ENCODE measurements at places on chromosomes 5 and 9. TPM values are rescaled to one million over a fixed set of nuclear protein-coding genes. Genes with fewer than 3 reads are reported as not detected.

The ACSL6 gene
- total RNA-seq: under 0.01 TPM

The HAND1 gene
- total RNA-seq: 0.14 TPM

The AQP7 gene
- total RNA-seq: not detected

The URM1 gene
- 34.4 TPM for total RNA-seq

The OMD gene
- not detected for total RNA-seq

The CDX1 gene
- not detected for total RNA-seq

The KIF4B gene
- 0.09 TPM for total RNA-seq

The CRHBP gene
- not detected for total RNA-seq

The LOX gene
- 874 TPM for total RNA-seq

The RNF183 gene
- not detected for total RNA-seq

The FSTL4 gene
- total RNA-seq: not detected

The RIC1 gene
- total RNA-seq: 52.8 TPM

The SOX30 gene
- total RNA-seq: not detected

The RUSC2 gene
- 22.6 TPM for total RNA-seq

The ANKRD31 gene
- total RNA-seq: 0.14 TPM

The RPL35 gene
- 1,871 TPM for total RNA-seq

The KLHL9 gene
- 38.0 TPM for total RNA-seq

The MEIKIN gene
- total RNA-seq: not detected

The KIF12 gene
- not detected for total RNA-seq

The AQP3 gene
- total RNA-seq: 0.59 TPM

The SCGB3A2 gene
- total RNA-seq: not detected

The IL13 gene
- total RNA-seq: not detected

The FAM81B gene
- total RNA-seq: not detected

The GARNL3 gene
- 3.5 TPM for total RNA-seq

The SPINK1 gene
- 0.59 TPM for total RNA-seq

The TTLL11 gene
- 4.6 TPM for total RNA-seq

The IL3 gene
- total RNA-seq: not detected
